Astrocyte (in vitro differentiated cells and primary cell): ENCODE measurements at places on chromosomes 7 and 10.
A peak's percentile ranks its signal among the peaks of the same experiment; 100 is the strongest.

DNA sequence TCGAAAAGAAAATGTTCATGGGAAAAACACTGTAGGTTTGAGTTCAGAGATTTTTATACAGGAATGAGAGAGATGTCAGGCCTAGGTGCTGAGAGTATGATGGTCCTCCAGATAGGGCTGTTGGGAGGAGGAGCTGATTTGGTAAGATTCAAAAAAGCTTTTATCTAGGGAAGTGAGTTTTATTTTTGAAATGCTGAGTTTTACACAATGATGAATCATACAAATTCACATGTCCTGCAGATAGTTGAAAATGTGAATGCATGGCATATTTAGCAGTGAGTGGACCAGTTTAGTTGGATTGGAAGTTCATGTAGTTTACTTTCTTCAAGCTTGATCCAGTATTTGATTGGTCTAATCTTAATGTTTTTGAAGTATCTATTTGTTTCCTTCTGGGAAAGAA is 154.8 kb downstream of the LRRC4 start:
- peak; percentile 49 for DNase-seq

DNA sequence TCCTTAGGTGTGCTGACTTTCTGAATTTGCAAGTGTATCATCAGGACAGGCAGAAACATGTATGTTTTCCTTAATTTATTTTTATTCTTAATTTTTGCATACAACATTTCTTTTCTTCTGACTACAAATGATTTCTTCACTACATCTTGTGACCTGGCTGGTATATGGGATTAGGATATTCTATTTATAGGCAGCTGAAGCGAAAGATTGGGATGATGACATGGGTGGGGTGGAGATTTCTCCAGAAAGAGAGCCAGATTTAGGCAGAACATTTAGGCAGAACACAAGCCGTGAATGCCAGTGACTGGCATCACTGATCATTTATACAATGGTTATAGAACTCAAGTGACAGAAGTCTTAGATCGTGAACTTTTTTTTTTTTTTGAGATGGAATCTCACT is 256.7 kb downstream of the KLF6 start:
- no peak for DNase-seq

GRCh38 chr10:130737621-130738020 is 573.9 kb downstream of the TCERG1L start:
- no peak for DNase-seq

DNA sequence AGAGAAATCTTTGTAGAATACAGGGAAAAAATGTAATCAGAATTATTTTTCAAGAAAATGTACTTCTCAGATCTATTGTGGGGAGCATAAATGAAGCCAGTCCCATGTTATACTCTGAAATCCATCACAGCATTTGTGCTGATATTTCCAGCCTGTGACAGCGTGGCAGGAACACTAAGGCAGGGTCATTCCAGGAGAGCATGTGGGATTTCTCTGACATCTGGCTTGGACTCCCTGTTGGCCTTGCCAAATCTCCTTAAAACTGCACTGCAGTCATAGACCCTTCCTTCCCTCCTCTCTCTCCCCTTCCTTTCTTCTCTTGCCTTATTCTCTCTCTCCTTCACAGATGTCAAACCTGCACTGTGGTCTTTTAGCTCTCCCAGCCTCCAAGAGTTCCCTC is 6.5 kb upstream of the TSPAN13 start:
- DNase-seq, result no peak

GRCh38 chr7:45225948-45226335 is 68.4 kb downstream of the RAMP3 start:
- DNase-seq, result no peak

DNA sequence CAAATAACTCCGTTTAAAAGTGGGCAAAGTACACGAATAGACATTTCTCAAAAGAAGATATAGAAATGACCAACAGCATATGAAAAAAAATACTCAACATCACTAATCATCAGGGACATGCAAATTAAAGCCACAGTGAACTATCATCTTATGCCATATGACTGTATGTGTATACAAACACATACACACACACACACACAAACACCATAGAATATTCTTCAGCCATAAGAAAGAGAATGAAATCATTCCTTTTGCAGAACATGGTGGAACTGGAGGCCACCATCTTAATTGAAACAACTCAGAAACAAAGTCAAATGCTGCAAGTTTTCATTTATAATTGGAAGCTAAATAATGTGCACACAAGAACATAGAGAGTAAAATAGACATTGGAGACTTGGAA is 1019.4 kb downstream of the KCNMA1 start:
- DNase-seq, result no peak
